ENCODE measurements at places on chromosomes 2 and 18.

DNA sequence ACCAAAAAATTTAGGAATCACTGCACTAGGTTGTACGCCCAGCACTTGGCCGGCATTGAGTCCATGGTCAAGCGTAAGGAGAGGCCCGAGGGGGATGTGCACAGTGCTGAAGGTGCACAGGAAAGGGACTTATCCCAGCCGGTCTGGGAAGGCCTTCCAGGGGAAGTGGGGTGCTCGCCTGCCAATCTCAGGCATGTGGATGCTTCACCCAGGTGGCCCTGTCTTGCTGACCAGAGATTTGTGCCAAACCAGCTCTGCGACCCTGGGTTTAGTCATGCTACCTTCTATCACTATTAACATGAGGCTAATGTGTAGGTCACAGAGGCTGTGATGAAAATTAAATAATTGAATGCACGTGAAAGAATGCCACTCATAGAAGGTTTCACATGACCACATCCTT lies 1.7 kb upstream of the ITM2C start:
- DNase-seq = no peak

GRCh38 chr2:57959390-57959789 lies 87.2 kb upstream of the VRK2 start:
- DNase-seq = no peak

- no peak for DNase-seq
Observed at GRCh38 chr2:126808929-126809328, 89.8 kb upstream of the TEX51 start.

DNA sequence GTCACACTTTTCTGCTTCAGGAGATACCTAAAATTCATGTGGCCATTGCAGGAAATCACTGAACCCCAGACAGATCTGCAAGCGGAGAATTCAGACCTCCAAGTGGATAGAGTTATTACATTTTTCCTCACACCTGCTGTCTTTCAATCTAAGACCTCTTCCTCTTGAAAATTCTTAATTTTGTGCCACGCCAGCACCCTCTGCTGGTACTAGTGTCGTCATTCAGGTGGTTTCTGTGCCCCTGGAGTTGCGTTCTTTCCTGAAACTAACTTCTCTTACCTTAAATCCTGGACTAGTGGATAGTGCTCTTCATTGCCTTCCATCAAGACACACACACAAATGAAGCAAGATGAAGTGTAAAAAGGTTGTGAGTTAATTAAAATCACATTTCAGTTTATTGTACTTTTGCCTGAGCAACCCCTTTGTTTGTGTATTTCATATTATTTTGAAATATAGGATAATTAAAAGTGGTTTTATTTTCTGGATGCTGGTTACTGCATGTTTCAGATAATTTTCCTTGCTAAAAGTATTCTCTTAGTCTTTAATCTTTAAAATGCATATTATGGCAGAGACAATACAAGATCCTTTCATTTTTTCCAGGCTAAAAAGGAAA lies 1.6 kb upstream of the DNER start:
- no peak for DNase-seq

DNA sequence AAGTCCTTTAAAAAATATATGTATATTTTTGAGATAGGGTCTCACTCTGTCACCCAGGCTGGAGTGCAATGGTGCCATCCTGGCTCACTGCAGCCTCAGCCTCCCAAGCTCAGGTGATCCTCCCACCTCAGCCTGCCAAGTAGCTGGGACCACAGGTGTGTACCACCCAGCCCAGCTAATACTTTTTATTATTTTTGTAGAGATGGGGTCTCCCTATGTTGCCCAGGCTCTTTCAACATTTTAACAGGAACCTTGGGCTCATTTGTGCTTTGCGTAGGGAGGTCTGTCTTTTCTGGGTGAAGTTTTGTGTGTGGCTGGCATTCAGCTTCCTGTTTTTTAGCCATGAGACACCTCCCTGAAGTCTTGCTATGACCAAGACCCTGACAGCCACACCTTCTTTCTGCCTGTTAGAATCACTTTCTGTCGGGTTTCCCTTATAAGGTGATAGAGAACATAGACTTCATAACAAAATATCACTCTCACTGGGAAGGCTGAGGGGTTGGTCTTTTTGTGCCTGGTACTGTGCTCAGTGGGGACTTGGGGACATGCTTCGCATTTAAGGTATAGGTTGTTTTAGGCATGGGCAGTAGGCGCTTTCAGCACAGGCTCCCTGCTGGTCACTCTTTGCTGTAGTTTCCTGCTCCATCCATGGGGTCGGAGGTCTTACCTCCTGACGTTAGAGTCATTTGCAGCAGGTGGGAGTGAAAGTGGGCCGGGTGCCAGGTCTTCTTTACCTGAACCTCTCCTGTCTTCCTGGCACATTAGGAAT lies 3.4 kb downstream of the RAB31 start:
- DNase-seq = no peak

DNA sequence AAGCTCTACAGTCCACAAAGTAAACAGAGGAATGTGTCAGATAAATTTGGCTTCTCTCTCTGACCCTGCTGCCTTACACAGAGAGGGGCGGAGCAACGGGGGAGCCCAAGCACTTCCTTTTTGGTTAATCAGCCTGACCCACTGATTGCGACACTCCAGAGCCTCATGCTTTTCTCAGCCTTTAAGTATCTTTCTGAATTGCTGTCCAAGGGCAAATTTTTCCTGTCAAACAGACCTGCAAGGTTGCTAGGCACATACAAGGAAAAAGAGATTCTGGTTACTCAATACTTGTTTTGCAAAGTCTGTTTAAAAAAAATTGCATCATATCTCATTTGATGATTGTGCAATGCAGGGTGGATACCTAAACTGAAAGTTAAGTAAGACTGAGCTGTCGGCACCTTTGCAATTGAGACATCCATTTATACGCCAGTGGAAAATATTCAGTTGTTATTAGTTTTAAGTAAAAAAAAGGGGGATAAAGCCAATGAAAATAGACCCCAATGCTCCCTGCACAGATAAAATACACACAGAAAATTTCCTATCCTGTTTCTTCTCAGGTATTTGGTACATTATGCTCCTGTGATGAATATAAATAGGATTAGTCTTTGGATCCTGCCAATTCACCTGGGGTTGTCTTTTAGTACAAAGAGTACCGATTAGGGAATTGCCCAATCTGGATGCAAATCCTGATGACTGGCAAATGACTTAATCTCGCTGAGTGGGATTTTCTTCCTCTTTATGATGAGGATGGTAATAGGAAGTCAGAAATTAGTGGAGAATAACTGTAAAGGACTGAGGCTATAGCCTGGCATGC lies 260.2 kb upstream of the TRIB2 start:
- peak; percentile 5 for DNase-seq

DNA sequence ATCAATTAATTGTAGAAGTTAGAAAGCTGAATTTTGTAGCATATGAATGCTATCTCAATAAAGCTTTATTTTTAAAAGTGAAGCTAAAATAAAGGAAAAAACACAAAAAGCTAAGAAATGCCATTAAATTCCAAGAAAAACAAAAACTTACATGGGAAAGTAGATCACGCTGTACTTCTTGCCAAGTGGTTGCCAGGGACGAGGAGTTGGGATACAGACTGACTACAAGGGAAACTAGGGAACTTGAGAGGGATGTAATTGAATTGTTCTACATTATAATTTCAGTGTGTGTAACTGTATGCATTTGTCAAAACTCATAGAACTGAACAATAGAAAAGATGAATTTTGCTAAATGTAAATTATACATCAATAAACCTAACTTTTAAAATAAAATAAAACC lies 108.1 kb downstream of the DYM start:
- no peak for DNase-seq

DNA sequence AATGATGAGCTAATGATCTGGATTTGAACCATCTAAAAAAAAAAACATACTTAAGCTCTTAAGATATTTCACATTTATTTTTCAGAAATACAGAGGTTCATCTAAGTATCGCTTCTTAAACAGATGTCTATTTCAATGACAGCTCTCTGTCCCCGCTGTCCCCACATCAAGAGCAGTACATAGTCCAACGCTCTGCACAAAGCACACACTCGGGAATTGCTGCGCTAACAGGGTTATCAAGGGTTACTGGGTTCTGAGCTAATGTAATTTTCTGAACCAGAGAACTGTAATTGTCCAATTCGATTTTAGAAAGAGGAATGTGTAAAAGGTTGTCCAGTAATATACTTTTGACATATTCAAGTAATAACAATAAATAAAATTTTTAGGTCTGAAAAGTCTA lies 58.8 kb upstream of the ST8SIA5 start:
- no peak for DNase-seq

DNA sequence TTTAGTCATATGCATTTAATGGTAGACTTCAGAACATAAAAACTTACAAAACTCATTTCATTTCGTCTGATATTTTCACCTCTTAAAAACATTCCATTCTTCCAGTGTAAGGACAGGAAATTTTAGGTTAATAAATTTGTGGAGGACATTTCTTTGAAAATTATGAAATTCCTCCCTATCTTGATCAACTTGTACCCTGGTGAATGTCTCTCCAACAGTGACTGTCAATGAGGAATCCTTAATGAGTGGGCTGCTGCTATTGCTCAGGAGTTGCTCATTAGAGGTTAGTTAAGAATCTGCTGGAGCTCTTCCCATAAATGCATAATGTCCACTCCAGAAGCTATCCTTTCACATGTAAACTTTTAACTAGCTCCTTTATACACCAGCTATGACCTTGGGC lies 69.1 kb downstream of the LRP1B start:
- DNase-seq = no peak

GRCh38 chr2:2826209-2826551 lies 495.1 kb upstream of the MYT1L start:
- no peak for DNase-seq

DNA sequence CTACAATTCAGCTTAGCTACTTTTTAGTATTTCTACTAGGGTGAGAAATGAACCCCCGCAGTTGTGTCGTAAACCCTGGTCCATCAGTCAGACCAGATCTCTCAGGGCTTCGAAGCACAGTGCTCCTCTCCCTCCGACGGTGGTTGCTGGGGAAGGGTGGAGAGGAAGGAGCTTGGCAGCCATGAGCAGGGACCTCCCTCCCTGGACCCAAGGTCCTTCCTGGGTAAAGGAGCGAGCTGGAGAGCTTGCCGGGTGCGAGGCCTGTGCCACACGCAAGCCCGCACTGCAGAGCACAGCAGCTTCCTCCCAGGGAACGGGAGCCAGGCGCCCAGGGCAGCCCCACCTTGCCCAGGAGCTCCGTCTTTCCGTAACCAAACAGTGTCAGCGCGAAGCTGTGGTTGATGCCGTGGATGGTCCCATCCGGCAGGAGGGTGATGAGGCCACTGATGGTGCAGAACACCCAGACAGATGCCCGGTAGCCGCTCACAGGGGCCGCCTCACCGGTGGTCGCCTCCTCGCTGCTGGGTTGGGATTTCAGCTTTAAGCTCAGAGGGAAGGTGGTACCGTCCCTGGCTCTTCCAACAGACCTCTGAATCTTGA lies 12.5 kb downstream of the PASK start:
- DNase-seq = no peak

- DNase-seq = no peak
Observed at GRCh38 chr18:53944721-53945120, 279.7 kb downstream of the MBD2 start.

GRCh38 chr2:3725458-3726250 lies 22.3 kb downstream of the DCDC2C start:
- DNase-seq = no peak

- no peak for DNase-seq
Observed at GRCh38 chr18:8411492-8411891, 197.7 kb upstream of the RAB12 start.

DNA sequence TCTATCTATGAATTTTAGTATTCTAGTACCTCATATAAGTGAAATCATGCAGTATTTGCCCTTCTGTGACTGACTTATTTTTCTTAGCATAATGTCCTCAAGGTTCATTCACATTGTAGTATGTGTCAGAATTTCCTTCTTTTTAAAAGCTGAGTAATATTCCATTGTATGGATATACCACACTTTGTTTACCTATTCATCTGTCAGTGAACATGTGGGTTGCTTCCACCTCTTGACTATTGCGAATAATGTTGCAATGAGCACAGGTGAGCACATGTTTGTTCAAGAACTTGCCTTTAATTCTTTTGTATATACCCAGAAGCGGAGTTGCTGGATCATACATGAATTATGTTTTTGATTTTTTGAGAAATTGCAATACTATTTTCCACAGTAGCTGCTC lies 187.4 kb upstream of the RBMS1 start:
- no peak for DNase-seq

- DNase-seq = no peak
Observed at GRCh38 chr18:10070561-10071000, 156.8 kb downstream of the VAPA start.

GRCh38 chr2:74632209-74632938 lies 15.8 kb downstream of the M1AP start:
- no peak for DNase-seq

- DNase-seq = no peak
Observed at GRCh38 chr2:8976442-8977259, 26.8 kb downstream of the MBOAT2 start.

- no peak for DNase-seq
Observed at GRCh38 chr18:61865466-61866175, 27.2 kb downstream of the RNF152 start.

GRCh38 chr2:65710779-65711295 lies 278.4 kb upstream of the SPRED2 start:
- DNase-seq = no peak

- no peak for DNase-seq
Observed at GRCh38 chr2:177192788-177193187, 19.8 kb upstream of the HNRNPA3 start.

DNA sequence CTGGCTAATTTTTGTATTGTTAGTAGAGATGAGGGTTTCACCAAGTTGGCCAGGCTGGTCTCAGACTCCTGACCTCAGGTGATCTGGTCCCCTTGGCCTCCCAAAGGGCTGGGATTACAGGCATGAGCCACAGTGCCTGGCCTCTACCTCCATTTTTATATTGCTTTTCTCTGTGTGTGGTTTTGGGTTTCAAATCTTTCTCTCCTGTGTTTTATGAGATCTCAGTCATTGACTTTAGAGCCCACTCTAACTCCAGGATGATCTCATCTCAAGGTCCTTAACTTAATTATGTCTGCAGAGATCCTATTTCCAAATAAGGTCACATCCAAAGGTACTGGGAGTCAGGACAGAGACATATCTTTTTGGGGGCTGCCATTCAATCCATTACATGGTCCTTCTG lies 24.7 kb downstream of the ARL4C start:
- no peak for DNase-seq

DNA sequence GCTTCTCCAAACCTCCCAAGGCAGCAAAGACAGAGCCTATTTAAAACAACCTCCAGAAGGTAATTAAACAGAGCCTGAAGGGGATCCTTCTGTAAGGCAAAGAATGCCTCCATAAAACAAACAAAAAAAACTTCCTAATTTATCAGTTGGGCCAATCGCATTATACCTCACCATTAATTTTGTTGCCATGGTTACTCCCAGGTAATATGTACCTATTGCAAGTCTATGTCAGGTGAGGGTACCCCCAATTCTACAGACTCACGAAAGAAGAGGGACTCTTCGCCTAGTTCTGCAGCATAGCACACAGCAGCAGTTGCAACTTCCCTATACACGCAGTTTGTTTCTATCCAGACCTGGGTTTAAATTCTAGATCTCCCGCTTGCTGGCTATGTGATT lies 38.8 kb downstream of the SFXN5 start:
- no peak for DNase-seq

- no peak for DNase-seq
Observed at GRCh38 chr18:77146249-77147080, 13.9 kb upstream of the MBP start.

GRCh38 chr2:238793801-238794449 lies 54.0 kb upstream of the TWIST2 start:
- DNase-seq = no peak

GRCh38 chr18:27723168-27723567 lies 453.8 kb downstream of the CDH2 start:
- no peak for DNase-seq

All from stimulated activated CD4-positive, alpha-beta T cell treated with anti-CD3 and anti-CD28 coated beads, Interleukin-1b, Interleukin-23, amount 100 ng/mL, for 1 hour (primary cell).